ENCODE measurements at places on chromosomes 12 and 14. TPM values are rescaled to one million over a fixed set of nuclear protein-coding genes. Genes with fewer than 3 reads are reported as not detected.

KRT8 gene
- 63.4 TPM for total RNA-seq

PLD4 gene
- total RNA-seq: 0.44 TPM

GRCh38 chr14:55265197-55265596 is 6.0 kb upstream of the FBXO34 start:
- no peaks in the 10 kb centered on the region for H3K36me3 ChIP-seq
- H3K27ac ChIP-seq: no peak overlapping the region
- H3K4me3 ChIP-seq: no peak overlapping the region
- no peaks in the 10 kb centered on the region for H3K4me1 ChIP-seq
- no peak for DNase-seq
- H3K27me3 ChIP-seq: no peaks in the 10 kb centered on the region

GRCh38 chr12:49251357-49251756 is 13.5 kb upstream of the TUBA1C start:
- no peaks in the 10 kb centered on the region for H3K27me3 ChIP-seq
- no peak for DNase-seq
- no peaks in the 10 kb centered on the region for H3K36me3 ChIP-seq
- no peaks in the 10 kb centered on the region for H3K4me1 ChIP-seq
- no peak overlapping the region for H3K27ac ChIP-seq

DNA sequence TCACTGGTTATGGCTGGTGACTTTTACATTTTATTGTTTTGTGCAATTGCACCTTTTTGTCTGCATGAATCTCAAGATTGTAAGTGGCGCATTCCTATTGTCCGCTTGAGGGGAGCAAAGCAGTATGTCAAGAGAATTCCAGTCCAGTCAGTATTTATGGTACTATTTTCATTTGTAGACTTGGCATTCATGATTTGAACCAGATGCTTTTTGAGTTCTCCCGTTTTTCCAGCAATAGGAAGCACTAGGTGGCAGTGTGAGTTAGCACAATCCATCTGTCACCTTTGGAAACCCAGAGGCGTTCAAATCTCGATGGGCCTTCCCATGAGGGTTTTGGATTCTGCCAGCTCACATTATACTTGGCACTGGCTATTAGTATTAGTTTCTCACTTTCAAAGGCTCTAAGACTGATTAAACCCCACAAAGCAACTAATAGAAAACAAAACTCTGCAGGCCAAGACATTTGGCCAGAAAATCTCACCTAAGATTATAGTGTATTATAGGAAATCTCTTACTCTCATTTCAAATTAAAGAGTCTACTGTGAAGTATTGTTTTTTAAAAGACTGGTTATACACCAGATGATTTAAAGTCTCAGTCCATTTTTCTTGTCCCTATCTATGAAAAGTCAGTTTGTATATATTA is 2.2 kb downstream of the DACT1 start:
- peaks cover 49% of the 10 kb centered on the region for H3K4me1 ChIP-seq
- H3K27me3 ChIP-seq: peaks cover 15% of the 10 kb centered on the region
- H3K36me3 ChIP-seq: peaks cover 2% of the 10 kb centered on the region
- no peak for DNase-seq
- H3K4me3 ChIP-seq: peak overlapping the region; percentile 78
- H3K27ac ChIP-seq: no peak overlapping the region

- H3K27ac ChIP-seq: no peak overlapping the region
- H3K27me3 ChIP-seq: peaks cover 71% of the 10 kb centered on the region
- no peaks in the 10 kb centered on the region for H3K4me1 ChIP-seq
- DNase-seq: no peak
- H3K4me3 ChIP-seq: no peak overlapping the region
These were observed 102.4 kb upstream of the C14orf180 start for GRCh38 chr14:104477117-104477623.

GLT1D1 gene
- 11.8 TPM for total RNA-seq

- no peak overlapping the region for H3K4me3 ChIP-seq
- no peaks in the 10 kb centered on the region for H3K27me3 ChIP-seq
- no peak overlapping the region for H3K27ac ChIP-seq
- no peak for DNase-seq
- no peaks in the 10 kb centered on the region for H3K4me1 ChIP-seq
These were observed 353.8 kb downstream of the RAD51B start for GRCh38 chr14:68173227-68173972.

GRCh38 chr12:65665817-65666216 is 158.5 kb upstream of the HMGA2 start:
- DNase-seq: no peak
- H3K36me3 ChIP-seq: no peaks in the 10 kb centered on the region
- peaks cover 16% of the 10 kb centered on the region for H3K27me3 ChIP-seq
- H3K27ac ChIP-seq: no peak overlapping the region

- H3K4me1 ChIP-seq: peaks cover 97% of the 10 kb centered on the region
- H3K27me3 ChIP-seq: no peaks in the 10 kb centered on the region
- no peaks in the 10 kb centered on the region for H3K36me3 ChIP-seq
- DNase-seq: no peak
These were observed 29.8 kb downstream of the ITPK1 start for GRCh38 chr14:93085911-93086310.

GRCh38 chr12:118611770-118612169 is 235.4 kb downstream of the SUDS3 start:
- H3K27ac ChIP-seq: no peak overlapping the region
- H3K27me3 ChIP-seq: peaks cover 11% of the 10 kb centered on the region
- no peaks in the 10 kb centered on the region for H3K4me1 ChIP-seq
- H3K36me3 ChIP-seq: no peaks in the 10 kb centered on the region
- no peak for DNase-seq

DNA sequence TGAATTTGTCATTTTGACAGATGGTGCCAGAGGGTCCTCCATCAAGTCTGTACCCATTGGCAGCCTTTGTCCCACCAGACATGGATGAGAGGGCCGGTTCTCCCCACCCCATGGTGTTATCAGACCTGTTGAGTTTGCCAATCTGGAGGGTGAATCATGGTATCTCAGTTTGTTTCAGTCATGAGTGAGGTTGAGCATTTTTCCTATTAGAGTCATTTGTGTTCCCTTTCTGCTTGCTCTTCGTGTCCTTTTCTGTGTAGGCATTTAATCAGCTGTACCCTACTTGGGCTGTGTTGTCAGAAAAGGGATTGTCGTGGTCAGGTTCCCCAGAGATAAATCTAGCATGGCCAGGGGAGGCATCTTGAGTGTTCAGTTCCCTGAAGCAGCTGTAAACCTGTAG is 30.5 kb downstream of the SLC24A4 start:
- no peaks in the 10 kb centered on the region for H3K36me3 ChIP-seq
- peaks cover 41% of the 10 kb centered on the region for H3K27me3 ChIP-seq
- DNase-seq: no peak
- no peaks in the 10 kb centered on the region for H3K4me1 ChIP-seq

DNA sequence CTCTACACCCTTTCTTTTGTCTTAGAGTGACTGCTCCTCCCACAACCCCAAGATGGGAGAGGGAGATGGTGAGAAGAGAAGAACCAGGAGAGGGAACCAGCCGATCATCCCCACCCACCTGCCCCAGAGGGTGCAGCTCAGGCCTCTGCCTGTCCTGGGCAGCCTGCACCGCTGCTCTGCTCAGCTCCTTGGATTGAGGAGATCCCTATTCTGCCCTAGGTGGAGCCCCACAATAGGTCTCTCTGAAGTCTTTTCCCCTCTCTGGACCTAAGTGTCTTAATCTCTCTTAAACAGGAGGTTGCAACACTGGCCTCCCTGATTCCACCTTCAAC is 2.2 kb downstream of the ANKRD33 start:
- H3K36me3 ChIP-seq: no peaks in the 10 kb centered on the region
- DNase-seq: no peak
- peaks cover 22% of the 10 kb centered on the region for H3K4me1 ChIP-seq
- H3K27me3 ChIP-seq: peaks cover 21% of the 10 kb centered on the region
- H3K4me3 ChIP-seq: no peak overlapping the region

- no peaks in the 10 kb centered on the region for H3K27me3 ChIP-seq
- peaks cover 5% of the 10 kb centered on the region for H3K4me1 ChIP-seq
- no peak for DNase-seq
- H3K27ac ChIP-seq: no peak overlapping the region
- peaks cover 50% of the 10 kb centered on the region for H3K36me3 ChIP-seq
These were observed 7.2 kb downstream of the MBIP start for GRCh38 chr14:36313206-36313605.

DNA sequence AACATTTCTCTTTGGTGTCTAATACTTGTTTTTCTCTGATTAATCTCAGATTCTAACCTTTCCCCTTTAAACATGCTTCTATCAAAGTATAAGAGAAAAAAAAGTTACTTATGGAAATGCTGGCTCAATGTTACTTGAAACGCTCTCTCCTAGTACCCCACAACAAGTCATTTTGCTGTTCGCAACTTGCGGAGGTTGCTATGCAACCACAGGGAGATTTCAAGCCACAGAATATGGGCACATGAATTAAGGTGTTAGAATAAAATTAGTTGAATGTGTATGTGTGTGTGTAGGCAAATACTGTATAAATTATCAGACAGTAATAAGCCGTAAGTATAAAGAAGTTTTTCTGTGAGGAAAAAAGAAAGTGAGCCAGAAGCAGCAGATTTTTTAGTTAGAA is 80.6 kb downstream of the CCDC59 start:
- no peaks in the 10 kb centered on the region for H3K36me3 ChIP-seq
- DNase-seq: no peak
- H3K27ac ChIP-seq: no peak overlapping the region
- no peak overlapping the region for H3K4me3 ChIP-seq
- H3K4me1 ChIP-seq: no peaks in the 10 kb centered on the region

MGAT4C gene
- total RNA-seq: 5.4 TPM

KRT2 gene
- not detected for total RNA-seq

CNIH1 gene
- 89.0 TPM for total RNA-seq

GRCh38 chr12:90947869-90948268 is 7.1 kb downstream of the CCER1 start:
- no peaks in the 10 kb centered on the region for H3K36me3 ChIP-seq
- H3K4me3 ChIP-seq: no peak overlapping the region
- H3K27ac ChIP-seq: no peak overlapping the region
- no peaks in the 10 kb centered on the region for H3K27me3 ChIP-seq

GRCh38 chr12:48601013-48601756 is 31.3 kb upstream of the LALBA start:
- H3K4me3 ChIP-seq: no peak overlapping the region
- no peaks in the 10 kb centered on the region for H3K36me3 ChIP-seq
- no peaks in the 10 kb centered on the region for H3K4me1 ChIP-seq

DNA sequence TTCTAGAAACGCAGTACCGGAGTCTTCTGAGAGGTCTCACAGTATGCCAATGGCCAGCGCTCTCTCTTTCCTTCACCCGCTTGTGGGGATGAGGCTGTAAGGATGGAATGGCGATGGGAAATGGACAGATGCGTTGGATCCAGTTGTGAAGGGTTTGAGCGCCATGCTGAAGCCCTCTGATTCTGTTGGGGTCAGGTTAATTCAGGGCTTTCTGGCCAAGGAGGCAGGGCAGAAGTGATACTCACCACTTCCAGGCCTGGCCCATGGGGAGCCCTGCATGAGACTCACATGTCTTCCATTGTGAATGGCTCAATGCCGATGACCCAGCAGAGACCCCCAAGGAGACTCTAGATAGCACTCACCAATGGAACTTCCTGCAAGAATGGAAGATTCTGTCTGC is 114.3 kb downstream of the BCL11B start:
- no peak overlapping the region for H3K4me3 ChIP-seq
- H3K36me3 ChIP-seq: no peaks in the 10 kb centered on the region
- no peak for DNase-seq
- peaks cover 13% of the 10 kb centered on the region for H3K4me1 ChIP-seq
- peaks cover 59% of the 10 kb centered on the region for H3K27me3 ChIP-seq

DNA sequence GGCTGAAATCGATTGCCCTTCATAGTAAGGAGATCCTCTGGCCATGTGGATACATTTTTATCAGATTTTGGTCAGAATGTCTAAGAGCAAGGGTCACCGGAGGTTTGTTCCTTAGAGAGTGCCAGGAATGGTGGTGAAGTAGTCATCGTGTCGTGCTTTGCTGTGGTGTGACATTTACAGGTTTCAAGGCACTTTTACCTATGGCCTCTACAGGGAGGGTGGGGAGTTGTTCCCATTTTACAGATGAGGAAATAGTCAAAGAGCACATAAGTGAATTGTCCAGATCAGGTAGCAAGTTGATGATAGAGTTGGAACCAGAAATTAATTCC is 57.2 kb downstream of the WDR20 start:
- H3K4me3 ChIP-seq: no peak overlapping the region
- peaks cover 49% of the 10 kb centered on the region for H3K4me1 ChIP-seq
- peaks cover 35% of the 10 kb centered on the region for H3K36me3 ChIP-seq

DNA sequence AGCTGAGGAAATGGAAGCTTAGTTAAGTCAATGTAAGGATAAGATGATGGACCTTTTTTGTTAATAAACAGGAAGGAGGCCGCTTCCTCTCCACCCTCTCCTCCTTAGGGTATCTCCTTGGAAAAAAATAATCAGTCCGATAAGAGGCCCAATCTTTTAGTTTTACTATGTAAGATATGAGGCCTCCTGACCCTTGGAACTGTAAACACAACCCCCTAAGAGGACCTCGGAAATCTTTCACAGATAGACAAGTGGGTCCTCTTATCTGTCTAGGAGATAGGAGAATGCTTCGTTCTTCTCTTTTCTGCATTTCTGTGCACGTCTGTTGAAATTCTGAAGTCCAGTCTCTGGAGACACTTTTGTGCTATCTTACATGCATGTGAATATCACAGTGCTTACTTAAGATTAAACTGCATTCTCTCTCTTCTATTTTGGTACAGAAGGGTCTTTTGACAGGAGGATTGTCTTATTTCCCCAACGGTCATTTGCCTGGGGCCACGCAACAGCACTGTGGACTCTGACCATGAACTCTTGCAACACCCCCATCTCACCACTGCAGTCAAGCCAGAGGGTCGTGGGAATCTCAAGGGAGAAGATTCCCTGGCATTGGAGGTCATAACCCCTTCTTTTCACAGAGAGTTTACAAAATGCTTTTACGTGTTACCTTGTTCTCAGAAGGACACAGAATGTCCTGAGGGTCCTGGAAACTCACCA is 313.0 kb upstream of the RTL1 start:
- H3K4me1 ChIP-seq: no peaks in the 10 kb centered on the region
- no peak overlapping the region for H3K27ac ChIP-seq
- no peak for DNase-seq
- H3K36me3 ChIP-seq: no peaks in the 10 kb centered on the region
- H3K4me3 ChIP-seq: no peak overlapping the region

DNA sequence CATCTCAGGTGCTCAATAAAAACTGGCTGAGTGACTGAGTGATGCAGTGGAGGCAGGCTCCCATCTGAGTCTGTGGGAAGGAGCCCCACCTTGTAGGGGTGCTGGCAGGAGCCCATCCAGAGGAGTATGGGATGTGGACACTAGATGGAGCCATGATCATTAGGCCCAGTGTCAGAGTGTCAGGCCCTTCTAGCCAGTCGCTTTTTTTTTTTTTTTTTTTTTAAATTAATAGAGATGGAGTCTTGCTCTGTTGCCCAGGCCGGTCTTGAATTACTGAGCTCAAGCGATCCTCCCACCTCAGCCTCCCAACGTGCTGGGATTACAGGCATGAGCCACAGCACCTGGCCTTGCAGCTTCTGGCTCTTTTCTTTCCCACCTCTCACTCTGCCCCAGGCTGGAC is 11.5 kb downstream of the RITA1 start:
- no peak overlapping the region for H3K27ac ChIP-seq
- peaks cover 31% of the 10 kb centered on the region for H3K4me1 ChIP-seq
- no peak overlapping the region for H3K4me3 ChIP-seq
- peaks cover 4% of the 10 kb centered on the region for H3K36me3 ChIP-seq
- no peaks in the 10 kb centered on the region for H3K27me3 ChIP-seq
- DNase-seq: peak; percentile 58

- H3K4me3 ChIP-seq: no peak overlapping the region
- peak overlapping the region; percentile 100 for H3K27ac ChIP-seq
- H3K4me1 ChIP-seq: peaks cover 86% of the 10 kb centered on the region
- no peak for DNase-seq
- H3K36me3 ChIP-seq: no peaks in the 10 kb centered on the region
These were observed 9.5 kb upstream of the IRF2BPL start for GRCh38 chr14:77037938-77038568.

All from left ventricle myocardium inferior (tissue), 1 donor.